NCI-H1930 (cell line): ENCODE measurements at places on chromosomes 7 and 10.
A peak's percentile ranks its signal among the peaks of the same experiment; 100 is the strongest.

GRCh38 chr7:32070406-32071360, at the start of gene PDE1C:
Gene PDE1C, minus strand, starts transcription at chr7:32070407.
- DNase-seq: no peak

GRCh38 chr7:102175423-102176170, 111.1 kb upstream of the SH2B2 start:
- no peak for DNase-seq

DNA sequence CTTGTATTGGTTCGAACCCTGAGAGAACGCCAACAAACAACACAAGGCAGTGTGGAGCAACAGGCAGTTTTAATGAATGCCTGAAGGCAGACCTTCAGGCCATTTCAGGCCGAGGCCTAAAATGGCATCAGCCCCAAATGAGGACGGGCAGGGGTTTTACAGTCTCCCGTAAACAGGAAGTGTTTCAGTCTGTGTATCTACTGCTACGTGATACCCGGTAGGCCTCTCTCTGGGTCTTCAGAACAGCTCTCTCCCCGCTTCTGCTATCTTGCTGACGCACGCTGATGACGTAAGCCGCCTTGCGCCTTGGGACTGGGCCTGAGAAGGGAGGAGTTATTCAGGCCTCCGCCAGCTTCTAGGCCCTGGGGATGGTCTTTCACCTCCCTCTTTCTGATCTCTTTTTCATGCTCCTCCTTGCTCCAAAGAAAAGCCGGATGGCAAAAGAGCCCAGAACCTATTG, 67.7 kb downstream of the ST8SIA6 start:
- DNase-seq: peak; percentile 68

GRCh38 chr7:27635728-27636127, 27.0 kb downstream of the HIBADH start:
- no peak for DNase-seq

GRCh38 chr10:58104351-58104751, 163.3 kb downstream of the IPMK start:
- no peak for DNase-seq

DNA sequence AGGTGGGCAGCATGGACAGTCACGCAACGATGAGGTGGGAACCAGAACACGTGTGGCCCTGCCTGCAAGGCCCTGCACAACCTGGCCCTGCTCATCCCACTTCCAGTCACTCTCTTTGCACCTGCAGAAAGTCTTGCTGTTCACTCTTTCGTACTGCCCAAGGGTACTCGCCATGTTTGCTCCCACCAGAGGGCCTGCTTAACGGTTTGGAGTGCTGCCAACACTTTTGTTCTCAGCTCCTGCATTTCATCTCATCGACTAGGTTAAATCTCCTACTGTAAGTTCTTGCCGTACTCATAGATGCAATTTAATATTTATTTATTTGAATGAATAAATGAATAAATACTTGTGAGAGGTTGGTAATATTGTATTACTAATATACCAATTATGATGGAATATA, 315.3 kb downstream of the SDK1 start:
- DNase-seq: peak; percentile 2

DNA sequence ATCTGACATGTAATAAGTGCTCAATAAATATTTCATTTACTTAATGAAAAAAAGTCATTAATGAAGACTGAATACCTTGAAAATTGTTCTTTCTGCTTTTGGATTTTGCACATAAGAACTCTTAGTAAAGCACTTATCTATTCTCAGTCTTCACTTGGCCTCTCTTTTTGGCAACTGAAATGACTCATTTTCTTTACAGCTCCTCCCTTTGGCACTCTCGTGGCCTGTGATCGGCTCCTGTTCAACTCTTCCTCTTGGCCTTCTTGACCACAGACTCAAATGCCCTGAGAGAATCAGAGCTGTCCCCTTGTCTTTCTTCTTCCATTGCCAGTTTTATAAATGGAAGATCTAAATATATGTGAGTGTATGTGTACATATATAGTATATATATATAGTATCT, 54.2 kb downstream of the FOXP2 start:
- DNase-seq: no peak

DNA sequence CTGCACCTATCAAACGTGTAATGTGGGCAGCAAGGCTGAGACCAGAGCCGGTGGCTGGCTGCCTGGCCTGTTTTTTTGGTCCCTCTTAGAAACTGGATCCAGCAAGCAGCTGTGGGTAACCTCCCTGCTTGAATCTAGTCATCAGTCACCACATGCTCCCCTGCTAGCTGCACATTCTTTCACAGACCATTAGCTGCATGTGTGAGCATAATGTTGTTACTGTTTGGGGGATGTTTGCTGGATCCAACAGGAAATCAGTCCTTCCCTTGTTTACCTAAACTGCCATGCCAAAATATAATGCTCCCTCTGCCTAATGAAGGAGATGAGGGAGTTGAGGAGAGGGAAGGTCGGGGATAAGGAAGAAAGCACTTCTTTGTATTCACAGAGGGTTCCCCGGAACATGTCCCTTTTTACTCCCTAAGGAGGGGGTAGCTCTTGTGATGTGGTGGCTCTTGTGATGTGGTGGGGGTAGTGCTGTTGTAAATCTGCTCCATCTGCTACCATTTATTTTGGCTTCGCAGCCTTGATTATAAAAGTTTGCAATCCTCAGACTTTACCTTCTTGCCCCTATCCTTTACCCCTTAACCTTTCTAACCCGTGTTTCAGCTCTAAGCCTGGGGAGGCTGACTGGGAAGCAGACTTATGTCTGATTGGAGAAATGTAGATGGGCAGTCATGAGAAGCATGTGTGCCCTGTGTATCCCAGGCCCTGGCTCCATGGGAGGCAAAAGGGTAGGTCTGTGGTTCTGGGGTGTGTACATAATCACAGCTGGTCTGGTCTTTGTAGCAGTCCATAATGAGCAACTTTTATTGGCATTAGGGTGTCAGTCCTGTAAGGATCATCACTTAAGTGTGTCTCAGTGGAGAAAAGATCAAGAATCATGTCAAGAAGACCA, 20.8 kb downstream of the LOXL4 start:
- no peak for DNase-seq

GRCh38 chr7:35336444-35336843, 82.5 kb upstream of the TBX20 start:
- DNase-seq: no peak

- no peak for DNase-seq
Measured at GRCh38 chr10:60346661-60347060, 43.0 kb downstream of the ANK3 start.

DNA sequence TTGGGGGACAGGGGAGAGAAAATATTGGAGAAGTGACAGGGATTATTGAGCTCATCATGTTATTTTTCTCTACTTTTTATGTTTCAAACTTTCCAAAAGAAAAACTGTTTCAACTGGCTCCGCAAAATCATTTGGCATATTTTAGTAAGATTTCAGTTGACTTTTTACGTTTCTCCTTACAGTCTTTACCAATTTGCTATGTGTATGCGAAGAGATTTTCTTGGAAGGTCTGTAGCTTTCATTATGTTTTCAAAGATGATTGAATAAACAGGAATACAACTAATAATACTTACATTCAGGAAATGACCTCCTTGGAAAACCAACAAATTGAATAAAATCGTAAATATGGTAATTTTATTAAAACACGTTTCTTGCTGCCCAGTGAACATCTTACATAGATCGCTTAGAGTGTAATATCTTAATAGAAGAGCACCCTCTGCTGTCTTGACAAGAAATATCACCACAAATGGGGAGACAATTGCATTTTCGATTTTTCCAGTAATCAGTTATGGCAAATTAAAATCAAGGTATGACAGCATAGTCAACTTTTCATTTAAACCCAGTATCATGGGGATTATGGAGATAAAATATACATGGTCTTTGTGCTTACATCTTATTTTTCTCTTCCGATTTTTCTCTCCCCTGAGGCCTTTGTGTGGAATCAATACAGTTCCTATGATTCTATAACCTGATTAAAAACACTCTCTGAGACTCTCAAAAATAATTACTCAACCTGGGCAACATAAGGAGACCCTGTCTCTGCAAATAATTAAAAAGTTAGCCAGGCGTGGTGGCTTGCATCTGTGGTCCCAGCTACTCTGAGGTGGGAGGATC, 43.1 kb downstream of the MBL2 start:
- no peak for DNase-seq

- no peak for DNase-seq
Measured at GRCh38 chr7:123876557-123877256, 31.7 kb downstream of the HYAL4 start.

DNA sequence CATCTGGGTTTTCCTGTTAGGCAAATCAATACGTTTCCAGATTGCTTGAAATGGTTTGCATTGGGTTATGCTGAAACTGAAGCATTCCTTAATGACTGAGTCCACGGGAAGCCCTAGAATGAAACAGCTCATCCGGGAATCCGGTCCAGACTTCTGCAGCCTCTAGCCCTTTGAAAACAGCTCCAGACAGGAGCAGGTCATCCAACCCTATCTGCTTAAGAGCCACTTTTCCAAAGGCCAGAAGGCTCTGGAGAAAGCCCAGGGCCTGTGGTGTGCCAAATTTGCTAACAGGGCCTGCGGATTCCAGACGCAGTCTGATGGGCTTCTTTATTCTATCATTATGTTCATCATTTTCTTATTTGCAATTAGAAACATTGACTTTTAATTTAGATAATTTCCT, 265.4 kb downstream of the SKIDA1 start:
- no peak for DNase-seq

DNA sequence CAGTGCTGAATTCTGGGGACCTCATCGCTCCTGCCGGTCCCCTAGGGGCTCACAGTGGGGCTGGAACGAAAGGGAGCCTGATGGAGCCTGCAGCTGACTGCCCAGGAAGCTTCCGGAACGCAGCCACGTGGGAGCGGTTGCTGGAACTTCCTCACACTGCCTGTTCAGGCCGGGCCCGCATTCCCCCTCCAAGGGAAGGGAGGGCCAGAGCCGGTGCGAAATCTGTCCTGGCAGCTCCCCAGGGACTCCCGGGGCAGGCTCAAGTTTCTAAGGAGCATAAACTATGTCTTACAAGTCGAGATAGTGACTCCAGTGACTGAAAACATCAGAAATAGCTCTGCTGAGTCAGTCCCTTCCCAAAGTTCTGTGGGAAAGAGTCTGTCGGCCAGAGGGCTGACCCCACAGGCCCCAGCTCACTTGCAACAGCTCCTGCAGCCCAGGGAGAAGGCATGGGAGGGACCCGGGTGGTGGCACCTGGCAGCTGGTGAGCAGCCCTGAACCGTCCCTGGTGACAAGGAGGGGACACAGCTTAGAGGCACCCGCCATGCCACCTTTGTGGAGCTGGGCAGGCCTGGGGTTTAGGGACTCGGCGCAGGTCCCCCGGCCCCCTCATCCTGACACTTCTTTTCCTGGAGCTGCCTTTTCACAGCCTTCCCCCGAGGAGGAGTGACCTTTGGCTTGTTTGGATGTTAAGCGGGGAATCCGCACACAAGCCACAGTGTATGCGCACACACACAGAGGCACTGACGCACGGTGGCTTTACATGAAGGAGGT, 47.6 kb downstream of the PDGFA start:
- no peak for DNase-seq

DNA sequence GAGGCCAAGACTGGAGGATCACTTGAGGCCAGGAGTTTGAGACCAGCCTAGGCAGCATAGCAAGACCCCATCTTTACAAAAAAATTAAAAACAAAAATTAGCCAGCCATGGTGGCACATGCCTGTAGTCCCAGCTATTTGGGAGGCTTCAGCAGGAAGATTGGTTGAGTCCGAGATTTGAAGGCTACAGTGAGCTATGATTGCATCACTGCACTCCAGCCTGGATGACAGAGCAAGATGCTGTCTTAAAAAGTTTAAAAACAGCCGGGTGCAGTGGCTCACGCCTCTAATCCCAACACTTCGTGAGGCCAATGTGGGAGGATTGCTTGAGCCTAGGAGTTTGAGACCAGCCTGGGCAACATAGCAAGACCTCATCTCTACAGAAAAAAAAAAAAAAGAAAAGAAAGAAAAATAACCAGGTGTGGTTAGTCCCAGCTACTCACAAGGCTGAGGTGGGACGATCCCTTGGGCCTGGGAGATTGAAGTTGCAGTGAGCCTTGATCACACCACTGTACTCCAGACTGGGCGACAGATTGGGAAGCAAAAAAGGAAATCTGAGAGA, 44.7 kb downstream of the ZAN start:
- no peak for DNase-seq

DNA sequence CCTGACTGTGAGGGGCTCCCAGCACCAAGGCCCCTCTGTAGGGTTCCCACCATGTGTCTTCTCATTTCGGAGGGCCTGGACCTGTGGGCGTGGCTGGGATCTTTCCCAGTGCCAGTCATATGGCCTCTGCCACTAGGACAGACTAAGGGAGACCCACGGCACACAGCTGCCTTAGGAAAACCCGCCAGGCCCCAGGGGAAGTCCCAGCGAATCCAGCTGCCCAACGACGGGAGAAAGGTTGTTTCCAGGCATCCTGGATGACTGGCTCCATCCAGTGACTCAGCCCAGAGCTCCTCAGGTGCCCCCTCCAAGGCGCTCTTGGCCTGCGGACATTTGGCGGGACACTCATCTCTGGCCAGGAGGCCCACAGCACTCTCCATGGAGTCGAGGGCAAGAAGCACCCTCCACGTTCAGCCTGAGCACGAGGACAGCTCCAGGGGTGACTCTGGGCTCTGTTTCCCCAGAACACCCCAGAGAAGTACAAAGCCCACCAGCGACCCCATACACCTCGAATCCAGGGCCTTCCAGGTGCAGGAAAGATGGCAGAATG, 39.9 kb downstream of the PWWP2B start:
- DNase-seq: no peak

GRCh38 chr10:326894-327635, 191.8 kb downstream of the ZMYND11 start:
- DNase-seq: no peak

DNA sequence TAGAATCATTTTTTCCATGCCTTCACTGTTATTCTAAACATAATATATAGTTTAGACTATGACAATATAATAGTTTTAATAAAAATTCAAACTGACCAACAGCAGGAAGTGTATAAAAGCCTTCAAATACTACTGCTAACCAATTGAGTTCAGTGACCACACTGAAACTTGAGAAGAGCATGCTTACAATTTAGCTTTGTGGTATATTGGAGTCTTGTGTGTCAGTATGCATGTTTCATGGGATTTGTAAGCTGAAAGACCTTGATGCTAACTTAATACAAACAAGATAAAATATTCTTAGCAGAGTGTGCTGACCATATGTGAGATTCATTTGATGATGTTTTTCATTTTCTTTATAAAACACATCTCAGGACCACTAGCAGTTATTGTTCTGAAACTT, 395.5 kb downstream of the SUGCT start:
- no peak for DNase-seq

- no peak for DNase-seq
Measured at GRCh38 chr7:138961159-138961558, 20.0 kb downstream of the KIAA1549 start.

GRCh38 chr10:34802692-34803091, 12.4 kb downstream of the PARD3 start:
- DNase-seq: no peak
